ENCODE measurements at places on chromosomes 6 and 20.

DNA sequence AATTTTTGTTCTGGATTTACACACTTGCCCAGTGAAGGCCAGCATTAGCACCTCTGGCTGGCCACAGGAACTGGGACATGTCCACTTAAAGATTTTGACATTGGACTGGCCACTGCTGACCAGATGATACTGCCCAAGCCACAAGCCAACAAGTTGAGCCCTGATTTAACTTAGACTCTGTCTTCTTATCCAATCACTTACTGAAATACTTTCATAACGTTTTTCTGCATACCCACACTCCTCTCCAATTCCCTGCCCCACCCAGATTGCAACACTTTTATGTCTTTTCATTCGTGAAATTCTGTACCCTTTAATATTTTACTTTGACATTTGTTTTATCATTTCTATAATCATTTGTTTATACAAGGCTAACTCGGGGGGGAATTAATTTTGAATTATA lies 170.3 kb upstream of the TAB2 start:
- DNase-seq, result no peak

GRCh38 chr6:33298773-33299236 lies at the start of gene RGL2:
RGL2 (minus strand) TSS chr6:33298942; CDS start chr6:33298610, 332 bp downstream.
- no peak for DNase-seq

DNA sequence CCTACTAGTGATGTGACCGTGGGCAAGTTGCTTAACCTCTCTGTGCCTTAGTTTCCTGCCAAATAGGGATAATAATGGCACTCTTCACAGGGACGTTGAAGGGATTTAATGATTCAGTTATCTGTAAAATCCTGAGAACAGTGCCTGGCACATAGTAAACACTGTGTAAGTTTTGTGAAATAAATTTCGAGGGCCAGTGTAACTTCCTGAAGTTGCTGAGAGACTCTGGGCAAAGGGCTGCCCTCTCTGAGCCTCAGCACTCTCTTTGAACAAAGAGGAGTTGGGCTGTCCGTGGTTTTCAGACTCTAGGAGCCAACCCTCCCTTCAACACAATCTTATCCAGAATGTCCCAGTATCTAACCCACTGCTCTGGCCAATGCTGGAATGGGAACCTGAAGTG lies 2.5 kb upstream of the TEAD3 start:
- DNase-seq, result no peak

- no peak for DNase-seq
Measured at GRCh38 chr20:48567145-48567544, 260.7 kb downstream of the PREX1 start.

GRCh38 chr6:88301256-88301655 lies 135.1 kb upstream of the CNR1 start:
- DNase-seq, result no peak

GRCh38 chr20:20076297-20077065 lies 24.1 kb downstream of the CFAP61 start:
- no peak for DNase-seq

GRCh38 chr6:157989541-157990289 lies 8.1 kb downstream of the SYNJ2 start:
- no peak for DNase-seq

- DNase-seq, result no peak
Measured at GRCh38 chr6:33616913-33617312, 4.2 kb upstream of the ITPR3 start.

DNA sequence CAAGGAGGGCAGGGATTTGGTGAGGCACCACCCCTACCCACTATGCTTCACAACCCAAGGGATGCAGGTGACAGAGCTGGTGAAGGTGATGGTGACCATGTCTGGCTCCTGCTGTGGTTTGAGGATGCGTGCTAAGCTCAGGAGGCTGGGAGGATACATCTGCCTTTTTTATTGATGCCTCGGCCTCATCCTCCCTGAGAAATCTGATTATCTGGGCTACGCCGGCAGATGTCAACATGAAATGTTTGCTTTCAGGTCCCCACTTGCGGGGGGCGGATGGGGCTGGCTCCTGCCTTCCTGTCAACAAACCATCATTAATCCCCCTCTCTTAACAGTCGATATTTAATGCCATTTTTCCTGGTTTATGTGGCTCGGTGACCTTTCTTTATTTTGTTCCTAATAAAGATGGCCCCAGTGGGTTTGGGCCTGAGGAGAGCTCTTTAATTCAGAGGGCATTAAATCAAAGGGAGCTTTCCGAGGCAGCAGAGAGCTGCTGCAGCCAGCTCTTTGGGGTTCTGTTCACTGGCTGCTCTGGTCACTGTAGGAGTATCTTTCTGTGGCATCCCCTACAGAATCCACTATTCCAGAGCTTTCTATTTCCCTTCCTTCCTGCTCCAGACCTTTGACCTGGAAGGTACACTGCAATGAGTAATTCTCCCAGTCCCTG lies 33.5 kb upstream of the LRFN2 start:
- no peak for DNase-seq

DNA sequence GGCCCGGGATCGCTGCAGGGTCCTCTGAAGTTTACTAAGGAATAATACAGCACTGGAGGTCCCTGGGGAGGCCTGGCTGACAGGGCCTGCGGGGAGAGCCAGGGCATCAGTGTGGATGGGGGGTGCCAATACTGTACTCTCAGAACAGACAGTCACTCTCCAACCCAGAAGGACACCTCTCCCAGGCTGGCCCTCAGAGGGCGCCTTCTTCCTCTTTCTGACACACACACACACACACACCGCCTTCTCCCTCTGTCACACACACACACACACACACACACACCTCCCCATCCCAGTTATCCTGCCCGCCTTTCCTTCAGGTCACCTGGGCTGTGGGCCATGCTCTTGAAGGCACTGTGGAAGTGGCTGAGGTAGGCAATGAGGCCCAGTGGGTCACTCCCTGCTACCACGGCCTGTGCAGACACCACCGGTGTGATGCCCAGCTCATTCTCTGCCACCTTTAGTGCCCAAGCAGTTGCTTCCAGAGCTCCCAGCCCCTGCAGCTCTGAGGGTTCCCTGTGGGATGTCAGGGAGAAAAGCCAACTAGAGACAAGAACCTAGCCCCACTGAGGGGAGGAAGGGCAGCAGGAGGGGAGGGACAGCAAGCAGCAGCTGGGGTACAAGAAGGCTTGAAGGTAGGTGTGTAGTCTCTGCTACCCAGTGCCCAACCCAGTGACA lies 7.5 kb downstream of the SMPD2 start:
- no peak for DNase-seq

DNA sequence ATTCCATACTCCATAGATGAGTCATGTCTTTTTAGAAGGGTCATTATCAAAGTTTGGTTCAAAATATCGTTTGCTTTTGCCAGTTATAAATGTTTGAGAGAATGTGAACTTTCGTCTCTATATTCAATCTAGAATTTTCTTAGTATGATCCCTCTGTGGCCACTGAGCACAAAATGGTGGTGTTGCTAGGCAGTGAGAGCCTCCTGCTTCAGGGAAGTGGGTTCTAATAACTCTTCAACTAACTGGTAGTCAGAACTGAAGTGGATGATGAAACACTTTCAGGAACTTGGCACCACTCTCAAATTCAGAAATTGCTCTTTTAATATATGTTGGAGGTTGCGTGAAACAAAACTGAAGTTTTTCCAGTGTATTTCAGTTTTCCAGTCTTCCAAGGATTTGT lies 125.0 kb upstream of the DOK5 start:
- DNase-seq, result no peak

DNA sequence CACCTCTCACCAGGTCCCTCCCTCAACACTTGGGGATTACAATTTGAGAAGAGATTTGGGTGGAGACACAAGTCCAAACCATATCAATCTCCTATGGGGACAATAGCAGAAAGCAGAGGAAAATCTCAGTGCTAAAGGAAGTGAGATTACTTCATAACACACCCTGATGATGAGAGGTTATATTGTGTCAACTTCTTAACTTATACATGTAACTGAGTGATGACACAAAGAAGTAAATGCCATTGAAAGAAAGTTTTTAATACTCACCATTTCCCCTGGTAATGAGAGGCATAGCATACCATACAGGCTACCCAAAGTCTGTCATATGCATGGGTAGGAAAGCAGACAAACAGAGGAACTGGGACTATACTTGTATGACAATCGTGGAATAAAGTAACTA lies 137.2 kb downstream of the MMUT start:
- DNase-seq, result no peak

DNA sequence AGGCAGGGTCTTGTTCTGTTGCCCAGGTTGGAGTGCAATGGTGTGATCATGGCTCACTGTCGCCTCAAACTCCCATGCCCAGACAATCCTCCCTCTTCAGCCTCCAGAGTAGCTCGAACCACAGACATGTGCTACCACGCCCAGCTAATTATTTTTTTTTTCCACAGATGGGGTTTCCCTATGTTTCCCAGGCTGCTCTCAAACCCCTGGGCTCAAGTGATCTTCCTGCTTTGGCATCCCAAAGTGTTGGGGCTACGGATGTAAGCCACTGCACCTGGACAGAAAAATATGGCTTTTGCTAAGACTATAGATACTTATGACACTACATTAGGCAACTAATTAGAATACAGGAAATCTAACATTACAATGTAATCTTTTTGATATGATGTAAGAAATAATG lies 17.9 kb downstream of the RNF24 start:
- DNase-seq, result no peak

- no peak for DNase-seq
Measured at GRCh38 chr20:49476016-49476355, 6.5 kb downstream of the KCNB1 start.

Data from activated CD4-positive, CD25-positive, alpha-beta regulatory T cell treated with anti-CD3 and anti-CD28 coated beads, Interleukin-2, amount 50 U/mL, for 16 hours (primary cell).